ENCODE measurements at places on chromosomes 13 and 19.

- no peak for DNase-seq
Observed at GRCh38 chr13:111920306-111920931, 146.5 kb upstream of the SOX1 start.

DNA sequence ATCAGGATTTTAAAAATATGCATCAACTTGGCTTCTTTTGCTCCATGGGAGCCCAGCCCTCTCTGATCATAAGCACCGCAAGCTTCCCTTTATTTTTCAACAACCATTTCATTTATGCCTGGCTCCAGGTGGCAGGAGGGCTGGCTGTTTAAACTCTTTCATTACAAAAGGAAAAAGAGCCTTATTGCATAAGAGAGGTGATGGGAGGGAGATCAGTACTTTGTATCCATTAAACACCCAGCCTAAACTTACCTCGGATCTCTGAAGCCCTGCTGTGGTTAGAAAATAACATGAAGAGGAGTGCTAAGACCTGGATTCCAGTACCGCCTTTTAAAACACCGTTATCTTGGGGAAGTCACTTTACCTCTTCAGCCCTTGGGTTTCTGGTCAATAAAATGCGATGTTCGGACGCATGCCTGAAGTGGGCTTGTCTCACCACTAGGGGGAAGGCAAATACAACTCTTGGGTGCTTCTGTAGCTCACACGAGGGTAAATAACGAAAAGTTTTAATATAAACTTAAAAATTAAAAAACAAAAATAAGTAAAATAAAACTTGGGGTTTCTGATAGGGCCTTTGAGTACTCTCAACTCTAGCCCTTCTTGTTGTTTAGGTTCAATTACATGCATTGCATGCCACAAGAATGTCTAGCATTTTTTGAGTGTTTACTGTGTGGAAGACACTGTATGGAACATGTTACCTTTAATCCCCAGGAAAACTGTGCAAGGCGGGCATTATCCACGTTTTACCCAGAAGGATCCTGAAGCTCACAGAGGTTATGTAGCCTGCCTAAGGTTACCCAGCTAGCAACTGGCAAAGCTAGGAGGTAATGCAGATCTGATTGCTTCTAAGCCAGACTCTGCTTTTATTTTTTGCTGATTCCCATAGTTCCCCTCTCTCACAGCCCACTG lies 240.3 kb downstream of the LMO7 start:
- peak; percentile 74 for DNase-seq

GRCh38 chr13:90857921-90858320 lies 489.6 kb upstream of the MIR17HG start:
- DNase-seq: no peak

GRCh38 chr19:5154129-5154798 lies 185.4 kb downstream of the KDM4B start:
- no peak for DNase-seq

GRCh38 chr19:13579388-13580060 lies 73.2 kb upstream of the CACNA1A start:
- no peak for DNase-seq

GRCh38 chr13:63367522-63368198 lies 1952.0 kb upstream of the PCDH20 start:
- DNase-seq: no peak

DNA sequence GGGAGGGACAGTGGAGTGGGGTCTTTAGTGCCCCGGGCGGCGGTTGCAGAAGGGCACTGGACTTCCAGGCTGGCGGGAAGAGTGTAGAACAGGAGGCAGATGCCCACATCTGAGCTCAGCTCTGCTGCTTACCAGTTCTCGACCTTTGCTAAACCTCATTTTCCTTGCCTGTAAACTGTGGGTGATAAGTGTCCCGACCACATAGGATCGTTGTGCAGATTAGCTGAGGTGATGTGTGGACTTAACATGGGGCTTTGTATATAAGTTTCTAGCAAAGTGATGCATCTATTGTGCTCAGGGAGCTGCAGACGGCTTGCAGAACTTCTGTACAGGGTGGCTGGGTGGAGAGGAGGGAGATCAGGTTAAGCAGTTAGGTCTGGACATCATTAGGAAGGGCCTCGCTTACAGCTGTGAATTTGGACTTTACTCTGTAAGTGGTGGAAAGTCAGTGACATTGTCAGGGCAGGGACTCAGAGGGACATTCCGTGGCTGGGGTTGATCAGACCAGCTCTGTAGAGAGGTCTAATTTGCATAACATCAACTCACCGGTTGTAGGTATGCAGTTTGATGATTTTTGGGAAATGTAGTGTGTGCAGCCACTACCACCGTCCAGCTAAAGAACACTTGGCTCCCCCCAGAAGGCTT lies 70.0 kb downstream of the SPATA13 start:
- DNase-seq: no peak

- DNase-seq: no peak
Observed at GRCh38 chr13:38784036-38784880, 97.4 kb downstream of the FREM2 start.

Measured in right atrium auricular region (tissue), 2 donors.